ENCODE measurements at places on chromosomes 16 and 17. TPM values are rescaled to one million over a fixed set of nuclear protein-coding genes. Genes with fewer than 3 reads are reported as not detected.

Gene MT1E
- 284 TPM for total RNA-seq

Gene NOTUM
- not detected for total RNA-seq

Gene HSBP1
- total RNA-seq, result 130 TPM

Gene MYBBP1A
- 64.8 TPM for total RNA-seq

Gene SPEM1
- not detected for total RNA-seq

Gene HID1
- total RNA-seq, result 8.7 TPM

Gene WNT3
- 1.9 TPM for total RNA-seq

Gene SLFN14
- total RNA-seq, result not detected

Gene RNF112
- total RNA-seq, result 0.07 TPM

Gene SRCIN1
- total RNA-seq, result 0.07 TPM

Gene AATK
- 2.1 TPM for total RNA-seq

Gene PRSS36
- total RNA-seq, result 0.49 TPM

Gene MYH1
- not detected for total RNA-seq

Gene KLHL36
- total RNA-seq, result 62.3 TPM

Gene TMEM235
- total RNA-seq, result 0.21 TPM

Gene ATP1B2
- total RNA-seq, result not detected

Gene NARF
- total RNA-seq, result 43.7 TPM

Gene NR1D1
- 0.73 TPM for total RNA-seq

Gene CD300C
- not detected for total RNA-seq

Gene SDR42E2
- total RNA-seq, result 0.07 TPM

Gene MYH11
- not detected for total RNA-seq

Gene KRT28
- not detected for total RNA-seq

Gene CBX2
- total RNA-seq, result 9.5 TPM

Gene HEATR9
- total RNA-seq, result not detected

Data from pulmonary artery endothelial cell (primary cell).